ENCODE measurements at places on chromosomes 12 and 14. TPM values are rescaled to one million over a fixed set of nuclear protein-coding genes. Genes with fewer than 3 reads are reported as not detected.

GRCh38 chr14:27715561-27715960, 1051.0 kb upstream of the FOXG1 start:
- DNase-seq, result no peak

GRCh38 chr12:104738776-104739642, 219.1 kb downstream of the SLC41A2 start:
- no peak for DNase-seq

DNA sequence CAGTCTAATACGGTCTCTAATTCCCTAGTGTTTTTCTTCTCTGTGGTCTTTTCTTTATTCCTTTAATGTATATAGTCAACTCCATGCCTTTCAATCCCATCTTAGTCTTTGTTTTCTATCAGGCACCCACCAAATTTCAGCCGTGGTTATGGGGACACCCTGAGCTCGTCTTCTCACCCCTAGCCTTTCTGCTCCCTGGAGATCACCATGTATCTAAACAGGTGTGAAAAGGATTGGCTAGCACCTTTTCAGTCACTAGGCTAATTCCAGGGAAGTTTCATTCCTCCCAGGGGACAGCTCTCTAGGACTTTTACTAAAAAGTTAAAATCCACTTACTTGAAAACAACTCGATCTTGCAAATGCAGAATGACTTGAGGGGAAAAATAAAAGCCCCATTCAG, 291.3 kb downstream of the ETNK1 start:
- DNase-seq, result no peak

Gene ZDHHC17
- 27.7 TPM for total RNA-seq

Gene SDSL
- total RNA-seq, result 6.0 TPM

Gene PCED1B
- 1.9 TPM for total RNA-seq

Gene ARF3
- 72.7 TPM for total RNA-seq

Gene RIN3
- total RNA-seq, result 16.9 TPM

Gene GDF3
- not detected for total RNA-seq

Gene DTD2
- 25.1 TPM for total RNA-seq

Gene PIANP
- total RNA-seq, result not detected

Gene COX8C
- total RNA-seq, result not detected
